ENCODE measurements at places on chromosomes 5 and 9. TPM values are rescaled to one million over a fixed set of nuclear protein-coding genes. Genes with fewer than 3 reads are reported as not detected.
A peak's percentile ranks its signal among the peaks of the same experiment; 100 is the strongest.

DNA sequence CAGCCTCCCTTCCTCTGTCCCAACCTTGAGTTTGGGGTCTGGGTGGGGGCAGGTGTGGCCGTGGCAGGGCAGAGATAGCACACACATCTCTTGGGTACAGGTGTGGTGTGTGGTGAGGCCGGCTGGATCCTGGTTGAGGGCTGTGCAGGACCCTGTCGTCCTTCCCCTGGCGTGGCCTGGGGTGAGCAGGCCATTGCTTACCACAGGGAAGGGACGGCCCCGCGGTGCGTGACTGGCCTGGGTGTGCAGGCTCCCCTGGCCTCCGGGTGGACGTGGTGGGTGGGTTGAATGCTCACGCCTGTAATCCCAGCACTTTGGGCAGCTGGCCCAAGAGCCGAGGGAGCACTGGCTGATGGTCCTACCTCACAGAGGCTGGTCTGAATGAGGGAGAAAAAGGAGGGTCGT is 1.2 kb downstream of the ARRDC1 start:
- no peak for DNase-seq

Gene TMEM252
- polyA plus RNA-seq, result not detected

GRCh38 chr5:78500871-78501270 is 140.5 kb downstream of the SCAMP1 start:
- DNase-seq, result no peak

Gene EQTN
- not detected for polyA plus RNA-seq

DNA sequence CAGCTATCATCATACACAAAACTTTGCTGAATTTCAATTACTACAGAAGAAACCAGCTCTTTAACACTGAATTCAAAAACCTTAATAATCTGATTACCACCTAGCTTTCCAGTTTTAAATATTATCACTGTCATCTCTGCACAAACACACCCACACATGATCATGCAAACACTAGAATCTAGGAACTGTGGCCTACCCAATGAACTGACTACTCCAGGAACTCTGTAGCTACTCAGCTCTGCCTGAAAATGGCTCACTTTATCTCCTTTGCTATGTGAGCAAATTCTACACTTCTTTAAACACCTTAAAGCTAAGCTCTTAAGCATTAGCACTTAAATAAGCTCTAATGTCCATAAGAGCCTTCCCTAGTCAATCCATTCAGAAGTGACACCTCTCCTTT is 123.3 kb upstream of the DPYSL3 start:
- DNase-seq, result no peak

DNA sequence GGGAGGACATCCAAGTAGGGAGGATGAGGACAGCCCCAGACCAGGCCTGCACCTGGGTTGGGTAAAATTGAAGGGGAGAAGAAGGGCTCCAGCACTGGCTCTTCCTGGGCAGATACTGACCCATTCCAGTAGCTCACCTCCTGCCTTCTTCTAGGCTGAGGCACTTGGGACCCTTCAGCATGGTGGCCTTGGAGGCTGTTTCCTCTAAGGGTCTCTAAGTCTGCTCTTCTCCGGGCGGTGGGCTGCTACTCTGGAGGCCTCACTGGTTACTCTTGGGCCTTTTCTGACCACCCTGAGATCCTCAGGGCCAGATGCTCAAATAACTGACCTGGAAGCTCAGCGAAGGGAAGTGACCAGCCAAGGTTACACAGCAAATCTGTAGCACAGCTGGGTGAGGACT is 2.8 kb upstream of the TIFAB start:
- no peak for DNase-seq

Gene HMMR
- 1.7 TPM for polyA plus RNA-seq

Gene RUSC2
- 16.6 TPM for polyA plus RNA-seq

Gene PCDHA9
- polyA plus RNA-seq, result not detected

Gene ECSCR
- 55.7 TPM for polyA plus RNA-seq

DNA sequence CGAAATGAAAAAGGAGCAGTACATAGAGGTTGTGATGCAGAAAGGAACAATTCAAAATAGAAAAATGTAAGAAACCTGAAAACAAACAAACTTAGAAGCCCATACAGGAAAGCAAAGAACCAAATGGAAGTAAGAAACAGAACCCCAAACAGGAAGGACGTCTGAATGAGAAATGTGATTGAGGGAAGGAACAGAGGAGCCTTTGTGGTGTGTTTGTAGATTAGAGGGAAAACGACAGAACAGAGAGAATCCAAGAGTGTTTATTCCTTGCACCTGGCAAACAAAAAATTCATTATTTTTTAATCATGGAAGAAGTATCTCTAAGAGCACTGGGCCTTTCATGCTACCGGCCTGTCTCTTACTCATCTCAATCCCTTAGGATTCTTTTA is 67.8 kb upstream of the ZSWIM6 start:
- DNase-seq, result no peak

DNA sequence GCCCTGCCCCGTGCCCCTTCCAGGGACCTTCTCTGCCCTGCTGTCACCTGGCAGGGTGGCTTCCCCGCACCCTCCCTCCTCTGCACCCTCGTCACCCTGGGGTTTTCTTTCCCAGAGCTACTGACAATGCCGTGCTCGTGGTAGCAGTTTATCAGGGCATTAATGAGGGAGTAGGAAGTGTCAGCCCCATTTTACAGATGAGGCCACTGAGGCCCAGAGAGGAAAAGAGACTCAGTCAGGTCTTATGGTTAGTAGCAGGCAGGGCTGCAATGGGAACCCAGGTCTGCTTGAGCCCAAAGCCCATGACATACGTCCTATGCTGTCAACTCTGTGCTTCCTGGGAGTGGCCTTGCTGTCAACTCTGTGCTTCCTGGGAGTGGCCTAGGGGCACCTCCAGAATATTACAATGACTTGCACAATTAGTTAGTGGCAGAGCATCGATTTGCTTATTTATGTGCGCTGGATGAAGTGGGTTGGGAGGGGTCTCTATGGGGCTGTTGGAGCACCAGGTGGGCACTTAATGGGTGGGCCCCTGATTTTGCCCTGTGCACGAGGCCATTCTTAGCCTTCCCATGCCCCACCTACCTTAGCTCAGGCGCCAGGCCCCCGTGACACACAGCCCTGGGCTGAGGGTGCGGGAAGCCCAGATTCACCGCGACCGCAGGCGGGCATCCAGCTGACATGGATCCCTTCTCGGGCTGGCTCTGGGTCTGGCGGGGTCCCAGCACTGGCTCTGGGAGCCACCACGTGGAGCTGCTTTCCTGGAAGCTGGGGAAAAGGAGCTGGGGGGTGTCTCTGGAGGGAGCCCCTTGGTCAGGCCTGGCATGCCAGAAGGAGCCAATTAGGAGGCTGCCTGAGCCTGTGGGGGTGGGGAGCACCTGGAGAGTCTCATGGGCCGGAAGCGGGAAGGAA is 82.0 kb upstream of the ORM1 start:
- no peak for DNase-seq

Gene WDR31
- 1.8 TPM for polyA plus RNA-seq

Gene PDE6A
- polyA plus RNA-seq, result 0.06 TPM

- no peak for DNase-seq
Measured at GRCh38 chr5:1010181-1010510, 1.5 kb downstream of the NKD2 start.

Gene TAF11L7
- not detected for polyA plus RNA-seq

Gene PROB1
- polyA plus RNA-seq, result 0.33 TPM

DNA sequence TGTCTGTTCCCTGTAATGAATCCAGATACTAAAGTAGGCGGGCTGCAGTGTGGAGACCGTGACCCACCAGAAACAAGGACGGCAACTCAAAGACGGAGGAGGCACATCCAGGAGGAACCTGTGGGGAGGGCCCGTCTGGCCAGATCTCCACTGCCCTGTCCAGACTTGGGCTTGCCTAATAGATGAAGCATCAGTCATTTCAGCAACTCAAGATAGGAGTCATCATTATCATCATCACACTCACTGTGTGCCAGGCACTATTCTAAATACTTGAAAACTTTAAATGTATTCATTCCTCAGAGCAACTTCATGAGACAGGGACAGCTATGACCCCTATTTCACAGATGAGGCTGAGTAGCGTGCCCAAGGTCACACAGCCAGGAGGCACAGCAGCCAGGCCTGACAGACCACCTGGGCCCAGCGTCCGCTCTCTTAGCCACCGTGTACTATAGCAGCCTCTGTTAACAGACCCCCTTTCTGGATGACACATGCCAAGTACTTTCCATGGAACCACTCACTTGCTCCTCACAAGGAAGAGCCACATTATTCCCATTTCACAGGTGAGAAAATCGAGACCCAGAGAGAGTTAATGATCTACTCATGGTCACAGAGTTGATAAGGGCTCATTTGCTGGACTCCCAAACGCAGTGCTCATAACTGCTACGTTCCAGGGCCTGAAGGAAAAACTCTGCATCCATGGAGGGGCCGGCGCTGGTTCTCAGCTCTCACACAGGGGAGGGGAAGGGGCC is 4.9 kb upstream of the IL4 start:
- no peak for DNase-seq

DNA sequence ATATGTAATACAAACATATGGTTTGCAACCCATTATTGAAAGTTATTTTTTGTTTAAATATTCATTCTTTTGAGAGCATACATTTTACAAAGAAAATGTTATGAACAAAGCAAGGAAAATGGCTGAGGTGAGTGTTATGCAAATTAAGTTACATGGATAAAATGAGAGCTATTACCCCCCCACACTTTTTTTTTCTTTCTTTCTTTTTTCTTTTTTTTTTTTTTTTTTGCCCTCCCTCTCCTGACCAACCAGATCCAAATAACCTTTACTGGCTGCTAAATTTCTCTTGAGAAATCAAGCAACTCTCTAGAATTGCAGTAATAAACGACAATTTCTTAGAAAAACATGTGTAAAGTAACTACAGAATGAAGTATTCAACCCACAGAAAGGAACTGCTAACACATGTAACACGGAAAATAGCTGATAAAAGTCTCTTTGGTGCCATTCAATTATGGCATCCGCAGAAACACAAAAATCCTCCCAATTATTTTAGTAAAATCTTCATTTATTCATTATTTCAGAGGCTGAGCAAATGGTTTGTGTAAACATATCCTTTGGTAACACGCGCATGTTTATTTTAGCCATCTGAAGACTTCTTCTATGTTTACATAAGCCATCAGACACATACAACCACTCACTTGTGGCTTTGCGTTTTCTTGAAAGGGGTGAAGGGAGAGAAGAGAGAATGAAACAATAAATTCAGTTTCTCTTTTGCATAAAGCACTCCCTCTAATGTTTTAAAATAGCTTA is 216.1 kb downstream of the NFIB start:
- DNase-seq, result peak; percentile 97

Gene TOPORS
- 6.3 TPM for polyA plus RNA-seq

DNA sequence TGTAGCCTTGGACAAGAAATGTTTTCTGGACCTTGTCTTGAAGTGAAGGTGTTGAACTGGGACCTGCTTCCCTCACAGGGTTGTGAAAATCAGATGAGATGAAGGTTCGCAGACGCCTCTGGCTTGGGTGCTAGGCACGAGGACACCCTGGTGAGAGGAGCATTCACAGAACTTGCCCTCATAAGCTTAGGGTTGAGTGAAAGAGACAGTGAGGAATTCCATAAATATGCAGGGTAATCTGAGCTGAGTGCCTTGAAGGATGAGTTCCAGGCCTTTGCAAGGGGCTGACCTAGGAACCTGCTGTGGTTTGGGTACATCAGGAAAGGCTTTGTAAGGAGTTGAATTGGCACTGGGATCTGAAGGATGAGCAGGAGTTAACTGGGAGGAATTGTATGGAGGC is 75.7 kb upstream of the SAP30L start:
- DNase-seq, result no peak

- DNase-seq, result no peak
Measured at GRCh38 chr5:126443374-126443851, 20.2 kb downstream of the GRAMD2B start.

- DNase-seq, result no peak
Measured at GRCh38 chr9:125757834-125758233, 10.7 kb downstream of the PBX3 start.
